ENCODE measurements at places on chromosomes 7 and 10.
A peak's percentile ranks its signal among the peaks of the same experiment; 100 is the strongest.

DNA sequence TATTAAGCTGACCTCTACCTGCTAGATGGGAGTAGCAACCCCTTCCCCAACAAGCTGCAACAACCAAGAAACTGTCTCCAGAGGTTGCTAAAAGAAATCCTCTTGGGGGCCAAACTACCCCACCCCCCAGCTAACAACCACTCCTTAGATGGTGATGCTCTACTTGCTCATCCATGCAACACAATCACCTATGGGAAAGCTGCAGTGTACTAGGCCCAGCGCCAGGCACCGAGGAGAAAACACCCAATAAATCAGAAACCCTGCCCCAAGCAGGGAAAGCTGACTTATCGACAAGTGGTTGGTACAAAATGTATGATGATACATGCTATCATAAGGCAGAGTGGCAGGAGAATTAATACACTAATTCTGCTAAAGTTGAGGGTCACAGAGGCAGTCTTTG lies 17.3 kb downstream of the SLC25A13 start:
- DNase-seq, result no peak

GRCh38 chr7:102974366-102975236 lies 61.8 kb downstream of the LRRC17 start:
- DNase-seq, result no peak

- no peak for DNase-seq
Measured at GRCh38 chr10:112841549-112841948, 108.5 kb upstream of the TCF7L2 start.

- no peak for DNase-seq
Measured at GRCh38 chr10:3588816-3589215, 196.2 kb downstream of the KLF6 start.

- DNase-seq, result no peak
Measured at GRCh38 chr7:132112657-132113056, 463.6 kb downstream of the PLXNA4 start.

DNA sequence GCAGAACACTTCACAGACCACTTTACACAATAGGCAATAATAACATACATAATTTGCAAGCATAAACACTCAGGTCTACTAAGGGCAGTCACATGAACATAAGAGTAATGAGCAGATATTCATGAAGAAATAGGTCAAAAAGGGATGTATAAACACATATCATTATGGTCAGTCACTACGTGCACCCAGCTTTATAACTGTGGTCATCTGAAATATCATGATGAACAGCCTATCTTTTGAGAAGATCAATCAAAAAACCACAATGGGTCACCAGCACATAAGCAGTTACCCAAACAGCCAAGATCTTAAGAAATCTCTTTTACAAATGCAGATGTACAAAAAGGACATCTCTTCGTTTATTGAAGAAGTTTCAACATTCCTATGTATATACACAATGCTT lies 35.5 kb upstream of the DRGX start:
- no peak for DNase-seq

GRCh38 chr10:101441541-101442455 lies 87.8 kb downstream of the BTRC start:
- DNase-seq, result no peak

DNA sequence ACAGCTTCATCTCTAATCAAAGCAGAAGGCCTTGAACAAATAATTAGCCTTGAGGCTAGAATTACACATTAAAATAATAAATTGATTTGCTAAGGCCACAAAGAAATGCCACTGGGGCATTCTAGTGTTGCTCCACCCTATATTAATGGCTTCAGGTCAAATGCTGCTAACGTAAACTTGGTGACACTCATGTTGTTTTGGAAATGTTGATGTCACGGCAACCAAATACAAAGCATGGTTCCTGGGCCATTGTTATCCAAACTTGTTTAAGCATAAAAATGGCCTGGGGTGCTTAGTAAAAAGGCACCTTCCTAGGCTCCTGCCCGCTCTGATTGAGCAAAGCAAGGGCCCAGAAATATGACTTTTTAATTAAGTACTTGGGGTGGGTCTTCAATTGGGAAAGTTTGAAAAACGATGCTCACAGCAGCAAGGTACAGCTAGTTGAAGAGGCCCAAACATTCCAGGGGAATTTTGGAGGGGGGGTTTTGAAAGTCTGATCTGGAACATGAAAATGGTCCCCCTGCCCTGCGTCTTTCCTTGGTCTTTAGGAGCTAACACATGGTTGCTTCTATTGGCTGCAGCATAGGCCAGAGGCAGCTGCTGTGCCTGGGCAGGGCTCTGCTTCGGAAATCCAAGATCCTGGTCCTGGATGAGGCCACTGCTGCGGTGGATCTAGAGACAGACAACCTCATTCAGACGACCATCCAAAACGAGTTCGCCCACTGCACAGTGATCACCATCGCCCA lies 67.8 kb downstream of the ABCC2 start:
- no peak for DNase-seq

DNA sequence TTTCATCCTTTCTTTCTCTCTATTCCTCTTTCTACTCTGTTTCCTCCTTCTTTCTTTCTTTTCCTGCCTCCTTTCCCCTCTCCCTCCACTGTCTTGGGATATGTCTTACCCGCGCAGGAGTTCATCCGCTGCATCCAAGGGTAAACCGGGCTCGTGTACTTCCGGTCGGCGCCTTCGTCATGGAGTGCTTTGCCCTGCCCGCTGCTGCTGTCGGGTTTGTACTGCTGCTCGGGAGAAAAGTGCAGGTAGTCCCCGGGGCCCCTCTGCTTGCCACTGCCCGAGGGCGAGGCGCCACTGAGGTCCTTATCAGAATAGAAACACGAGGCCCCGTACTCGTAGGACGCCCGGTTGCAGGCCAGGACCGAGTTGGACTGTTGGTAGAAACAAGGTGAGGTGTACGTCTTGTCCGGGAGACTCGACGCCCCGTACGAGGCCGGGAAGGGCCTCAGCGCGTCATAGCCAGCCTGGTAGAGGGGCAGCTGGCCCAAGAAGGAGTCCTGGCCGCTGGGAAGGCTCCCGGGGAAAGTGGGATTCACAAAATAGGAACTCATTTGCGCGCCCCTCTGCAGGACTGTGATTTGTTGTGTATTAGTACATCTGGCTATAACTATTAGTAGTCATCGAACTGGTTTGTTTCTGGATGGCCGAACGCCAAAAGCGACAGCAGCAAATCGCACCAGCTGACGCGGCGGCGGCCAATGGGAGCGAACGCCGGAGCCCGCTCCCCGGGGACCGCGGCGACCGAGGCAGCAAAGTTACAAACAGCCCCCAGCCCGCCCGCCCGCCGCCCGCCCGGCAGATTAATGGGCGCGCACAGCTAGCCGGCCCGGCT lies at the start of gene HOXA6:
HOXA6 (minus strand) TSS at position 576 of the 832 bp plus-strand sequence; CDS start at position 551, 25 bp downstream.
- peak; percentile 77 for DNase-seq

GRCh38 chr7:35019801-35020200 lies 17.5 kb downstream of the DPY19L1 start:
- DNase-seq, result no peak

- no peak for DNase-seq
Measured at GRCh38 chr7:39210362-39210761, 232.7 kb downstream of the POU6F2 start.

DNA sequence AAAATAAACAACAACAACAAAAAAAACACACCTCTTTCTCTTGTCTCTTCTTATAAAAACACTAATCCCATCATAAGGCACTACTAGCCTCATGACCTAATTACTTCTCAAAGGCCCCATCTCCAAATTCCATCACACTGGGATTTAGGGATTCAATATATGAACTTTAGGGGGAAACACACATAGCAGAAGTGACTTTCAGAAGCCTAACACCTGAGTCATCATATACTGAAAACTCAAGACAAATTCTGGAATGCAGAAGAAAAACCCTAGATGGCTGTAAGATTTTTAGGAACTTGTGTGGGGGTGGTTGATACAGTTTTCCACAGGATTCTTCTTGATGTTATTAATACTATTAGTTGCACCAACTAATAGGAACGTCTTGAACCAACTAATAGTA lies 33.7 kb upstream of the CSTF2T start:
- DNase-seq, result no peak

DNA sequence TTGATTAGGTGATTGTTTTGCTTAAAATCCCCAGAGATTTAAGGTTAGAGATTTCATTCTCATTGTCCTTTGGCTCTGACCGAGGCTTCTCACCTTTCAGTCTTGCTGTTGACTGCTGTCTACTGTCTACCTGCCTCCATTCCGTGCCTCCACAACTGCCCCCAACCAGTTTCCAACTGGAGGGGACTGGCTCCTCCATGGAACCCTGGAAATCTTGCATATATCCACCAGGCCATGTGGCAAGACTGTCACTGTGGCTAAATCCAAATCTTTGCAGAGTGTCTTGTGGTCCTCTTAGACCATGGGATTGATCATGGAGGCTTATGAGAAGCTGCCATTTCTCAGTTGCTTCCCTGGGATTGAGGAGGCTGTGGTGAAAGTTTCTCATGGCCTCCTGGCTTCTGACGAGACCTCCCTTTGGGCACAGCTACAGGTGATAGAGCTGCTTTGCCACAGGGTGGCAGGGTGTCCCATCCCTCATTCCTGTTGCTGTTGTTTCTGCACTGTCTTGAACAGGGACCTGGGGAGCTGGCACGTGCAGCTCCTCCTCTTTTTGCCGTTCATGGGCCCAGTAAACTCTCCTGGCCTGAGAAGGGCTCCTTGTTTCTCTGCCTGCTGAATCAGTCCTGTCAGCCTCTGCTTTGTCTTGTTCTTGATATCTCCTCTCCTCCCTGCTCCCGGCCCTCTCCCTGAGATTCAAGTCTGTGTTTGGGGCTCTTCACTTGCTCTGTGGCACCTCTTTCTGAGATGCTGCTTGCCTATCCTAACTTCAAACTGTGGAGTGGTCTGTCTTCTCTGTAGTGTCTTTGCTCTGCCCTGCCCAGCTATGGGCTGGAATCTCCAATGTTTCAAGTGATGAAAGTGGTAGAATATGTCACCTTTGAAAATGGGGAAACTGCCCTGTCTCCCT lies 63.6 kb upstream of the IGFBP3 start:
- no peak for DNase-seq

- DNase-seq, result no peak
Measured at GRCh38 chr10:56662765-56663447, 301.8 kb upstream of the ZWINT start.

DNA sequence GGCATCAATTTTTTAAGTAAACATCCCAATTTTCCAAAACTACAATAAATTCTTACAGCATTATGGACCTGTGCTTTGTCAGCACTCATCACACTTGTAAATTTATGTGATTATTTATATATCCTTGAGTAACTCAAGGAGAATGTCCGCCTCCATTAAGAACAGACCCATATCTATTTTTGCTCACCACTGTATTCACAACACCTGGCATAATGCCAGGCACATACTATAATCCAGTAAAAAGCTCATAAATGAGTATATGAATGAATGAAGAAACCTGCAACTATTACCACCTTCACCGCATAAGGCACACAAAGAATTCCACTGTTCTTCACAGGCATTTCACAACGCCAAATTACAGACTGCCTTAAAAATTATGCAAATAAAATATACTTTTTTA lies 46.9 kb downstream of the MINDY3 start:
- no peak for DNase-seq

GRCh38 chr10:7484456-7485243 lies 73.8 kb upstream of the SFMBT2 start:
- DNase-seq, result no peak

- DNase-seq, result no peak
Measured at GRCh38 chr10:131249238-131249954, 62.1 kb downstream of the TCERG1L start.

DNA sequence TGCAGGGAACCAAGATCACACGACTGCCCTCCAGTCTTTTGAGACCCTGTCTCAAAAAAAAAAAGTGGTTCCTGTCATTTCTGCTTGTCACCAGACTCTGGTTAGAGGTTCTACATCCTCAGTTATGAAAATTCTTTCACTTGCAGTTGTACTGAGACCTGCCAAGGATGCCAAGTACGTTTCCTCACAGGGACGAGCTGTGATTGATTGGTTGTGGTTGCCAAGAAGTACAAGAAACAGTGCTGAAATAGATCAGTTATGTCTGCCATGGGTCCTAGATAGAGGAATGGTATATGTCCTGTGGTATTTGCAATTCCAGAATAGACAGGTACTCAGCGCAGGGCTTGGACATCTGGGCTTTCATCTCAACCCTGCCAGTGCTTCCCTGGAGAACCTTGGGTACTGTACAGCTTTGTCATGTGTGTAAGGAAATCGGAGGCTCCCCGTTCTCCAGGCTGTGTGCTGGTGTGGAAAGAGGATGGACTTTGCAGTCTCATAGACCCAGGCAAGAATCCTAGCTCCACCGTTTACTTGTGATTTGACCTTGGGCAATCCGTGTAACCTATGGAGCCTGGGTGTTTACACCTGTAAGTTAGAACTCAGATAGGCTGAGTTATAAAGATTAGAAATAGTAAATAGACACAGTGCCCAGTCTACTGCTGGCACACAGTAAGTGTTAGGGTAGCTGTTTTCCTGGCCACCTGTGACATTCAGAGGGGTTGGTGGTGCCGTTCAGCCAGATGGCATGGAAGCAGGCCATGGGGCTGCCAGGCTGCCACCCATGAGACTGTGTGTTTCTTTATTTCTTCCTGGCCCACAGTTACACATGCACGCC lies 53.0 kb downstream of the COL13A1 start:
- DNase-seq, result no peak

DNA sequence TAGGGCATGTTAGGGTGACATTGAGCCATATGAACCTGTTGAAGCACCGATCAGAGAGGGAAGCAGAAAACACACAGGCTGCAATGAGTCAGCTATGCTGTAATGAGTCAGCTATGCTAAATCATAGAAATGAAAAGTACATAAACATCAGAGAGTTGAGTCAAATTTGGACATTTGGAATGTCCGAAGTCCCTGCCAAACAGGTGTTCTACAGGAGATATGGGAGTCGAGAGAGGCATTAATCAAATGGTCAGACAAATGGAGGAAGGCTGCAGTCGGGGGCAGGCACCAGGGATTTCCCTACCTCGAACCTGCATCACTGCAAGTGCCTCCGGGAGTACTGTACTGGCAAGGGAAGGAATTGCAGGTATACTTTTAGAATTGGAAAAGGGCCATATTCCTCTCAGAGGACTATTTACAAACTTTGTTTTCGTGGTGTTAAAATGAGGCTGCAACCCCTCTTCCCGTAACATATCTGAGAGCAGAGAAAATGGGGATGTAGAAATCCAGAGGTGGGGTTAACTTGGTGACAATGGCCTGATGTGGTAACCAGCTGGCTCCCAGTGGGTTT lies 8.8 kb upstream of the ZC3HAV1 start:
- DNase-seq, result no peak

GRCh38 chr7:130995252-130996081 lies 261.5 kb upstream of the KLF14 start:
- peak; percentile 32 for DNase-seq
